Stimulated activated CD8-positive, alpha-beta memory T cell treated with anti-CD3 and anti-CD28 coated beads, Interleukin-12 subunit alpha, Interleukin-12 subunit beta, amount 100 ng/mL, for 1 hour (primary cell): ENCODE measurements at places on chromosomes 16 and 17.

- DNase-seq: no peak
Observed at GRCh38 chr16:72917051-72917450, 130.9 kb downstream of the ZFHX3 start.

GRCh38 chr16:87709677-87710076 lies 56.1 kb downstream of the KLHDC4 start:
- DNase-seq: no peak

GRCh38 chr16:54422159-54422558 lies 135.6 kb upstream of the IRX3 start:
- no peak for DNase-seq

- DNase-seq: peak; percentile 4
Observed at GRCh38 chr16:58425756-58426494, 33.7 kb downstream of the GINS3 start.

DNA sequence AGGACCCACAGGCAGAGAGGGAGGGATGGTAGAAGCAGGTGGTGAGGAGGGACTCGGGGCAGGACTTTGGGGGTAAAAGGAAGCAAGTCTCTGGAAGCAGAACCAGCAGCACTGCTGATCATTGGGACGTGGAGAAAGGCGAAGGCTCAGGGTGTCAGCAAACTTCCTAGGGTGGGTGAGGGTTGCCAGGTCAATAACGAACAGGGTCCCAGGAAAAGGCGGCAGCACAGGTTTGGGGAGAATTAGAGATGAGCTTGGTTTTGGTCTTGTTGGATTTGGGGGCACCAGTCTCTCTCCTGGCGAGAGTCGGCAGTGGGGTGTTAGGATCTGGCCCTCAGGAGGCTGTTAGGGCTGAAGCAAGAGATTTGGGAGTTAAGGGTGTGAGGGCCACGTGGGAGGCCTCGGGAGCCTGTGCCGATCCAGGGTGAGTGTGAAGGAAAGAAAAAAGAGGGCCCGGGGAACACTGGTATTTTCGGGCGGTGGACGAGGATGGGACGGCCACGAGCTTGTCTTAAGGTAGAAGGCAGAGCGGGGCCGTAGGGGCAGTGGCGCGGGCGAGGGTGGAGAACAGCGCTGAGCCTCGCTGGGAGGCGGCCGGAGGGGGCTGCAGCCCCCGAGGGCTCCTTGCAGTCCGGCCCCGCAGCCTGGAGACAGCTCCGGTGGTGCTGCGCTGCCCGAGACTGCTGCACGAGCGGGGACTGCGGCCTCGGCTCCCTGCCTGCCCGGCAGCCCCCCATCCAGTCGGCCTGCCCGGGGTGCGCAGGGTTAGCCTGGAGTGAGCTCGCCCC lies 765 bp upstream of the ADORA2B start:
- DNase-seq: no peak

GRCh38 chr17:8884336-8884990 lies 17.0 kb upstream of the PIK3R6 start:
- no peak for DNase-seq

DNA sequence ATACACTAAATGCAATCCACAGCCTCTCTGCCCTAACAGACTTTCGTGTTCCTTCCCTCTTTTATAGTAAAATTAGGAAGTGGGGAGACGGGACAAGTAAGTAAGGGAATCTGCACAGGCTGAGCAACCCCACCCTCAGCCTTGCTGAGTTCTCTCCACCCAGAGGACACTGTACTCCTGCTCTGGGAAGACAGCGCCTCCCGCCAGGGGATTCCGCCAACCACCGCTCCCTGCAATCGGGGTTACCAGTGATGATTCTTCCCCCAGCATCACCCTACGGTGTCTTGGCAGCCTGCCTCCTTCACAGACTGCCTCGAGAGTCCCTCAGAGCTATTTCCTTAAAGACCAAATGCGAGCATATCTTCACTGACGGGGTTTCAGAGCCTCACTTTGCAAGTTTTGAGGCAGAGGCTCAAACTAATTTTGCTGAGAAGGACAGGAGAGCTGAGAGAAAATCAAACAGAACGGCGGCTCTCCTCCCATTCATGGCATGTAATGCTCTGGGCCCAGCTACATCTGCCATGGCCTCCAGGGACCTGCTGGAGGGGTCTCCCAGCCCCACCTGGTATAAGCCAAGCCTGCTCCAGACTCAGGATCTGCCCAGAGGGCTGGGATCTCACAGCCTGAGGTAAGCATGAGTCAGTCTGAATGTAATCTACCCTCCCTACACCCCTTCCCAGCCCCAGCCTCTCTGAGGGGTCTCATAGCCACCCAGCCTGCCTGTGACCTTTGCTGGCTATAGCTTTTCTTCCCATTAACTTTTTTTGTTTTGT lies 22.7 kb upstream of the ASGR2 start:
- DNase-seq: no peak

GRCh38 chr16:27475561-27475960 lies 73.6 kb downstream of the IL21R start:
- no peak for DNase-seq
